ENCODE measurements at places on chromosomes 6 and 20. TPM values are rescaled to one million over a fixed set of nuclear protein-coding genes. Genes with fewer than 3 reads are reported as not detected.
A peak's percentile ranks its signal among the peaks of the same experiment; 100 is the strongest.

Gene WFDC12
- total RNA-seq, result not detected

GRCh38 chr20:45701104-45701503, 734 bp upstream of the WFDC13 start:
- H3K27me3 ChIP-seq, result peaks cover 8% of the 10 kb centered on the region
- no peaks in the 10 kb centered on the region for H3K36me3 ChIP-seq
- no peaks in the 10 kb centered on the region for H3K4me1 ChIP-seq
- H3K4me3 ChIP-seq, result no peak overlapping the region
- no peak overlapping the region for H3K27ac ChIP-seq

DNA sequence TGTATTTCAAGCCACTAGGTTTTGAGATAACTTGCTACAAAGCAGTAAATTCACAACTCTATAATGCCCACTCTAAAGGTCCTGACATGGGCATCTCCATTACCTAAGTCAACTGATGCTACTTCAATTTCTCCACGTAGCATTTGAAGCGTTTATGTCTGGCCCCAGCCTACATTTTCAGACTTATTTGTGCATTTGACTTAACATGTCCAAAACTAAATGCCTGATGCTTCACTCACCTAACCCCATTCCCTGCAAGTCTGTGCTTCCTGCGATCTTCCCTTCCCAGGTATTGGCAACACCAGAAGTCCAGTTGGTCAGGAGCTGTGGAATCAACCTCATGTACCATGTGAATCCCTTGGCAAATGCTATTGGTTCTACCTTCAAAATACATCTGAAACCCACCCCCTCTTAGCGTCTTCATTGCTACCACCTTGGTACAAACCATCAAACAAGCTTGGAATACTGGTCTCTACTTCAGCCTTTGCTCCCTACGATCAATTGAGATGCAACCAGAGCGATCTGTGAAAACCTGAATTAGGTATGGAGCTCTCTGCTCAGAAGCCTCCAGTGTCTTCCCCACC, 12.8 kb upstream of the ZNFX1 start:
- peaks cover 25% of the 10 kb centered on the region for H3K4me1 ChIP-seq
- H3K27me3 ChIP-seq, result no peaks in the 10 kb centered on the region
- H3K4me3 ChIP-seq, result no peak overlapping the region

DNA sequence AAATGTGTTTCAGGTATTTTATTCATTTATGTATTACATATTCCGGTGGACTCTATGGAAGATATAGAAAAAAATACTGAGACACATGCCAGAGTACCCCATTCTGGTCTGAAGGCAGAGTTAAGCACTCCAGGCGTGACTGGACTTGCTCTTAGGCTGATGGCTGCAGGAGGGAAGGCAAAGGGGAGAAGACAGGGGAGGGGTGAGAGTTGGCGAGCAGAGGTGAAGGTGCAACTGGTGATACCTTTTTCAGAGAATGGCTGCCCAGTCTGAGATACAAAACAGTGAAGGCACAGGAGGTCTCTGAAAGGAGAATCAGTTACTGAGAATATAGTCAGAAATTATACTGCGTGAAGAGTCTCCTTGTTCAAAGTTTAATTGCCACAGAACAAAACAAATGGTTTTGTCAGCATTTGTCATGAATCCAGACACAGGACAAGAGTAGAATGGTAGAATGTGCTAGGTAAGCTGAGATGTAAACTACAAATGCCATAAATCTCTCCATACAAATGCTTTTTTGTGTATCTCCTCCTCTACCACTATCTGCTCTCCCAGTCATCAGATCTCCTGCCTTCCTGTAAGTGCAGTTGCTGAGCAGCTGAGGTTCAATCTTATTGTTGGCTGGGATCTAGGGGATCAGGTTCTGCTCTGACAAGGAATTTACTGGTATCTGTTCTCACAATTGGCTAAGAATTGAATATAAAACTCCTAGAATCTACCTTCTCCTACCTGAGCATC, 104.2 kb upstream of the DST start:
- H3K27ac ChIP-seq, result no peak overlapping the region
- H3K36me3 ChIP-seq, result no peaks in the 10 kb centered on the region

DNA sequence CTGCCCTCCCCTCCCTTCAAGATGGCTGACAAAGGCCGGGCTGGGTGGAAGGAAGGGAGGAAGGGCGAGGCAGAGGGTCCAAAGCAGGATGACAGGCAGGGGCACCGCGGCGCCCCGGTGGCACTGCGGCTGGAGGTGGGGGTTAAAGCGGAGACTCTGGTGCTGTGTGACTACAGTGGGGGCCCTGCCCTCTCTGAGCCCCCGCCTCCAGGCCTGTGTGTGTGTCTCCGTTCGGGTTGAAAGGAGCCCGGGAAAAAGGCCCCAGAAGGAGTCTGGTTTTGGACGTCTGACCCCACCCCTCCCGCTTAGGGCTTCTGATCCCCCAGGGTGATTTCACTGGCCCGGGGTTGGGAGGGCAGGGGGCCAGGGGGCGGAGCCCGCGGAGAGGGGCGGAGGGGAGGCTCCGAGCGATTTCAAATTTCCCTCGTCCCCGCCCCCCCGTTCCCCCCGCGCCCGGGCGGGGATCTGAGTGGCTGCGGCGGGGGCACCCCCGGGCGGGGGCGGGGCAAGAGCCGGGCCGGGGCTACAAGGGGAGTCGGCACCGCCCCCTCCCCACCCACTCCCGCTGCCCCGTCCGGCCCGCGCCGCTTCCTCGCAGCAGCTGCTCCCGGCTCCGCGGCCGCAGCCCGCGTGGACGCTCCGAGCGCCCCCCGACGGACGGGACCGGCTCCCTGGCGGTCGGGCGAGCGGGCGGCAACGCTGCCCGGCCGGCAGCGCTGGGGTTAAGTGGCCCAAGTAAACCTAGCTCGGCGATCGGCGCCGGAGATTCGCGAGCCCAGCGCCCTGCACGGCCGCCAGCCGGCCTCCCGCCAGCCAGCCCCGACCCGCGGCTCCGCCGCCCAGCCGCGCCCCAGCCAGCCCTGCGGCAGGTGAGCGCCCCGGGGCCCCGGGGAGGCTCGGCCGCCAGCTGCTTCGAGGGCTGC, at the start of gene DNMT3B:
DNMT3B (plus strand) TSS at position 555 of the 923 bp plus-strand sequence. CDS start 17,939 bp downstream, outside the sequence.
- peak within 1 kb of the TSS; percentile 79 for H3K27ac ChIP-seq
- H3K4me1 ChIP-seq, result peaks cover 19% of the 10 kb centered on the region
- no peaks in the 10 kb centered on the region for H3K36me3 ChIP-seq

Measured in activated CD4-positive, alpha-beta T cell treated with anti-CD3 and anti-CD28 coated beads, Interleukin-2, amount 10 ng/mL, durations not matched to agents 7 days and 5 days (primary cell).